ENCODE measurements at places on chromosomes 7 and 10.

GRCh38 chr7:51265066-51265907, 51.3 kb downstream of the COBL start:
- no peak for DNase-seq

GRCh38 chr7:2165610-2166594, 66.8 kb downstream of the MAD1L1 start:
- no peak for DNase-seq

DNA sequence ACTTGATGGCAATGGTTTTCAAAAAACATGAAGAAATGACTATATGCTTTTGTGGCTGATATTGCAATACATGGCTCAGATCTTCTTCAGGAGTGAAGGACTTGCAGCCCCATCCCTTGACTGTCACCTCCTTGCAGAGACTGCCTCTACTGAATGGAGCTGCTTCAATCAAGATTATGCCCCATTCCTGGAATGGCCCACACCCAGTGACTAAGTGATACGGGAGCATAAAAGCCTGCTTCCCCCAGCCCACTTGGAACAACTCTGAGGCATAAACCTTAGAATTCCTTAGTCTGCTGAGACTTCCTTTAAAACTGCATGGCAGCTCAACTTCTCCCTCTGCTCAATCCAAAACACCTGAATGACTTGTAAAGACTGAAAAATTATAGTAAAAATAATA, 957.1 kb downstream of the SORCS3 start:
- no peak for DNase-seq

- no peak for DNase-seq
These were observed 107.2 kb upstream of the EEPD1 start for GRCh38 chr7:36045830-36046341.

GRCh38 chr10:81920213-81920829, 45.3 kb downstream of the NRG3 start:
- DNase-seq: no peak

GRCh38 chr7:68187532-68187931, 1190.9 kb downstream of the TYW1 start:
- DNase-seq: no peak

GRCh38 chr7:11332865-11333228, 359.2 kb downstream of the PHF14 start:
- DNase-seq: no peak

- DNase-seq: no peak
These were observed 14.5 kb upstream of the ZNF282 start for GRCh38 chr7:149180722-149181449.

GRCh38 chr10:24814568-24815313, 91.1 kb upstream of the ARHGAP21 start:
- no peak for DNase-seq

Measured in iPS DF 6.9 (cell line).